ENCODE measurements at places on chromosomes 6 and 20.
A peak's percentile ranks its signal among the peaks of the same experiment; 100 is the strongest.

DNA sequence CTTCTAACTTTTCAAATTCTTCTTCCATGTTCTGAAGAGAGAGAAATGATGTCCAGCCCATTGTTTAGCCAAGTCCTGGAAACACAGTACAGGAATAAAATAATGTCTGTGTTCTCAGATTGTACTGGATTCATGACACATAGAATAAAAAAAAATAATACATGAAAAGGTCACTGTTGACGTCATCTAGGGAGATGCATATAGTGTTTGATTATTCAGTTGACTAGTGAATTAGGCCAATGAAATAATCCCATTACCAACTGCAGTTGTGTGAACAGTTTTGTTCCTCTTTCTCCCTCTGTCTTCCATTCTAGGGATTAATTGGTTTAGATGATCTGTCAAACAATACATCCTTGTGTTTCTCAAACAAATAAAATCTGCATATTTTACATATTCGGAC is 222.8 kb downstream of the ALDH8A1 start:
- no peak for DNase-seq

GRCh38 chr6:54860132-54860531 is 13.6 kb downstream of the FAM83B start:
- DNase-seq: no peak

DNA sequence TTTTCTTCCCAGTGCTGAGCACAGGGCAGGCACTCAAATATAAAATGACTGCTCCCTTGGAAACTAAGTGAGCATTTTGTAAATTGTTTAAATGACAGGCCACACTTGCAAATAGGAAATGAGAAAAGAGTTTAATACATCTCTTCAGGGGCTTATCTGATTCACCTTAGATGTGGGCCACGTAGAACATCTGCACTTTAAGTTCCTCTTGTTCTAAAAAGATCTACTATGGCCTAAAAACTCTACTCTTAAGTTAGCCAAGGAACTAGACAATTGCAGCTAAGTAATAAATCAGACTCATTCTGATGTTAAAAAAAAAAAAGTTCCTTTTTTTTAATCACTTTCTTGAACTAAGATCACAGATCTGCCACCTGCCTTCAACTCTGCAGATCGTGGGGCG is 126.3 kb downstream of the KIF16B start:
- DNase-seq: no peak

DNA sequence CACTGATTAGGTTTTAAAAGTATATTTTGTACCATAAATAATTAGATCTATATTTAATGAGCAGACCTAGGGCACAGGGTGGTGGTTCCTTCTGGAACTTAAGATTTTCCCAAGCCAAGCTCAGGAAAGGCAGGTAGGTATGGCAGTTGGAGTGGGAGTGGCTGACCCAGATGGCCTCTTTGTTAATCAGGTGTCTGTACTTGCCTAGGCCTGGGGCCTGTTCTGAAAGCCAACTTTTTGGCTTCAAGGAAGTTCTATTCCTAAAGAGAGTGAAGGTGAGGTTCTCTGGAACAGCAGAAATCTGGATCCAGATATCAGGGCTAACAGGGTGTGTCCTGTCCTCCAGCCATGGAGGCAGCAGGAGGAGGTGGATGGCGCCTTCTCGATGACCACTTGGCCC is 44.9 kb downstream of the VEGFA start:
- DNase-seq: no peak

DNA sequence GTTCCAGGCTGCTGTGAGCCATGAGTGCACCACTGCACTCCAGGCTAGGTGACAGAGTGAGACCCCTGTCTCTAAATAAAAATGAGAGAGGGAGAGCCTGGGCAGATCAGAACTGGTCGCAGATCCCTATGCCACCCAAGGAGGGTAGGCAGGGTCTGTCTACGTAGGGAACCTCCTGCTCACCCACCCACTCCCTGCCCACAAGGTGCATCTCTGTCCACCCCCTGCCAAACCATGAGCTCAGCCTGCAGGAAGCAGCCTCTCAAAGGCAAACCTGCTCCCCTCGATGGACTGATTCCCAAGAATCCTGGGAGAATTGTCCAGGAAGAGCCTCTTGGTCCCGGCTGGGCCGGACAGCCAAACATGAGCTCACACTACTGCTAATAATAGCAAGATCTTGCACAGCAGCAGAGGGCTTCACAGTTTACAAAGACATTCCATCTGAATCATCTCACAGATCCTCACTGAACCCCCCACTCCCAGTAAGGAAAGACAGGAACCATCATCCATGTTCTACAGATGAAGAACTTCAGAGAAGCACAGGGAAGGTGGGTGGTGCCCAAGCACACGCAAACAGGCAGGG is 27.8 kb upstream of the TLDC2 start:
- no peak for DNase-seq

GRCh38 chr6:12381587-12381986 is 91.4 kb downstream of the EDN1 start:
- DNase-seq: no peak

GRCh38 chr6:32622545-32623401 is 14.4 kb upstream of the HLA-DQA1 start:
- DNase-seq: peak; percentile 35

DNA sequence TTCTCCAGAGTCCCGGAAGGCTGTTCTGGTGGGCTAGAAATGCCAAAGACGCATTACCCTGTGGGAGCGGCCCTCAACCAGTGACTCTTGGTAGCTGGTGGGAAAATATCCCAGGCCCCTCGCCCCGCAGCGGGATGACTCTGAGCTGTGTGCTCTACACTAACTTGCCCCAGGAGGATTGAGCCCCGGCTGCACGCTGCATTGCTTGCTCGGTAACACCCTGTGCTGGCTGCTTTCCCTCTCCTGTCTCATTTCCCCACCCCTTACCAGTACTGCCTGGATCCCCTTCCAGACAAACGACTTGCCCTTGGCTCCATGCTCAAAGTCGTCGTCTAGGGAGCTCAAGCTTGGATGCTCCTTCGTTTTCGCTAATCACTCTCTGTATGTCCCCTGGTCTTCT is 411.8 kb upstream of the SULF2 start:
- no peak for DNase-seq

Data from nephron progenitor cell (in vitro differentiated cells).